ENCODE measurements at places on chromosomes 12 and 14.
A peak's percentile ranks its signal among the peaks of the same experiment; 100 is the strongest.

GRCh38 chr12:27576667-27577347 is 52.8 kb downstream of the PPFIBP1 start:
- no peak for DNase-seq

GRCh38 chr14:64082837-64083236 is 211.3 kb downstream of the ESR2 start:
- no peak for DNase-seq

DNA sequence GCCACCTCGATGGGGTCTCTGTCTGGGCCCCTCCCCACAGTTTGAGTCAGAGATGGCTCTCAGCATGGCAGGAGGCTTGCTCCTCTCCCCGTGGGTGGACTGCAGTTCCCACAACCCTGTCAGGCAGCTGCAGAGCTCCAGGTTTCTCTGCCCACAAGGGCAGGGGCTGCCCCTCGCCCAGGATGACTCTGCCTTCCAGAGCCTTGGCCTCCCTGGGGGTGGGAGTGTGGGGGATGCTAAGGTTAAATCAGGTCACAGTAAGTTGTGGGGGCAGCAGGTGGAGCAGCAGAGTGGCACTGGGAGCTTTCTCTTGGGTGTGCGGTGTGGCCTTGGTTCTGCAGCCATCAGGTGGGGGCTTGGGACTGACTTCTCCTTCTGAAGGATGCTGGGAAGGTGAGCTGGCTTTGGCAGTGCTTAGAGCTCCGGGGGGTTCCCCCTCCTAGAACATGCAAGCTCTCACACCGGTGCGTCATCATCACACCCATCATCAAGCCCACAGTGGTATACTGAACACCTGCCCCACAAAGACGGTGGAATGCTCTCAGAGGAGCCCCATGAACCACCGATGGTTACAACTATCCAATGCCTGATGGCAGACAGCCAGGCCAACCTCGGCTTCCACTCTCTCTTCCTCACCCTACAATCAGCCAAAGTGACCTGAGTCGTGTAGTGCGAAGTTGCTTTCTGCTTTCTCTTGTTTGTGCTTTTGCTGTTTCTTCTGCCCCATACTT is 39.7 kb downstream of the ERH start:
- DNase-seq: no peak

- no peak for DNase-seq
Measured at GRCh38 chr12:90455756-90456155, 499.2 kb downstream of the CCER1 start.

DNA sequence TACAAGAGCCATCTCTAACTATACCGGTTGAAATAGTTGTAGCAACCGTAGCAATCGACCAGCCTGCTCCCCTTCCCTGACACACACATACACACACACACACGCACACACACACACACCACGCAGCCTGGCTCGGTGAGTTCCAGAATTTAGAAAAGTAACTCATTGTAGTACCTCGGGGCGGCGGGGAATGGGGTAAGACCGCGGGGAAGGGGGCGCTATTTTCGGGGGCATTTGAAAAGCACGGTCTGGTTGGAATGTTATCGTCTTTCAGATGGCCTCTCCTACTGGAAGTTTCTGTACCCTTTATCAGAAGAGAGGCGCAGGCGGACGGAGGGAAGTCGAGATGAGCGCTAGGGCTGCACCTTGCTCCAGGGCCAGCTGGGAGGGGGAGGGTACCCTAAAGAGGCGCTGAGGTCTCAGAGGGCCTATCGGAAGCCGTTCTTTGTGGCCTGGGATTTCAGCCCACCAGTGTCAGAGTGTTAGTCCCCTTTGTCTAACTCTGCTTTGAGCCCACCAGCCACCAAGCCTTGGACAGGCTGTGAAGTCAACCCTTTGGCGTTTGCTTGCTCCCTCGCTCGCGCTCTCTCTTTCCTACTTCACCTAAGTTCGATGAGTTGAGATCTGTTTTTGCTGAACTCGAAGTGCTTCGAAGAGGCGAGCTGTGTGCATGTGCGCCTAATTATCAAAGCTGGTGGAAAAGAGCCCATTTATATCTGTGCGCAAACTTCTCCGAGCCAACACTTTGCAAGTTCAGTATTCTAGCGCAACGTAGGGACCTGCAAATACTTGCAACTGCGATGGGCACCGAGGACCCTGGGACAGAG is 837 bp downstream of the COL2A1 start:
- DNase-seq: no peak

GRCh38 chr14:57464008-57464730 is 29.5 kb downstream of the CCDC198 start:
- peak; percentile 61 for DNase-seq

- DNase-seq: no peak
Measured at GRCh38 chr14:104329793-104330192, 191.4 kb downstream of the KIF26A start.

DNA sequence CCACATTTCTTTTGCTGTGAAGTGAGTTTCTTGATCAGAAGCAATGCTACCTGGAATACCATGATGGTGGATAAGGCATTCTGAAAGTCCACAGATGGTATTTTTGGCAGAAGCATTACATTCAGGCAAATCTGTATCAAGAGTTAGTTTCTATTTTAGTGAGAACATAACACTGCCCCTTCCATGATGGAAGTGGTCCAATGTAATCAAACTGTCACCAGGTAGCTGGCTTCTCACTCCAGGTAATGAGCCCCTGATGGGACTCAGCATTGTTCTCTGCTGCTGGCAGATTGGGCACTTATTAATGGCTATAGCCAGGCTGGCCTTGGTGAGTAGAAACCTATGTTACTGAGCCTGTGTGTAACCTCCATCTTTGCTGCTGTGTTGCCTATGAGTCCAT is 80.7 kb downstream of the KCNA5 start:
- no peak for DNase-seq

DNA sequence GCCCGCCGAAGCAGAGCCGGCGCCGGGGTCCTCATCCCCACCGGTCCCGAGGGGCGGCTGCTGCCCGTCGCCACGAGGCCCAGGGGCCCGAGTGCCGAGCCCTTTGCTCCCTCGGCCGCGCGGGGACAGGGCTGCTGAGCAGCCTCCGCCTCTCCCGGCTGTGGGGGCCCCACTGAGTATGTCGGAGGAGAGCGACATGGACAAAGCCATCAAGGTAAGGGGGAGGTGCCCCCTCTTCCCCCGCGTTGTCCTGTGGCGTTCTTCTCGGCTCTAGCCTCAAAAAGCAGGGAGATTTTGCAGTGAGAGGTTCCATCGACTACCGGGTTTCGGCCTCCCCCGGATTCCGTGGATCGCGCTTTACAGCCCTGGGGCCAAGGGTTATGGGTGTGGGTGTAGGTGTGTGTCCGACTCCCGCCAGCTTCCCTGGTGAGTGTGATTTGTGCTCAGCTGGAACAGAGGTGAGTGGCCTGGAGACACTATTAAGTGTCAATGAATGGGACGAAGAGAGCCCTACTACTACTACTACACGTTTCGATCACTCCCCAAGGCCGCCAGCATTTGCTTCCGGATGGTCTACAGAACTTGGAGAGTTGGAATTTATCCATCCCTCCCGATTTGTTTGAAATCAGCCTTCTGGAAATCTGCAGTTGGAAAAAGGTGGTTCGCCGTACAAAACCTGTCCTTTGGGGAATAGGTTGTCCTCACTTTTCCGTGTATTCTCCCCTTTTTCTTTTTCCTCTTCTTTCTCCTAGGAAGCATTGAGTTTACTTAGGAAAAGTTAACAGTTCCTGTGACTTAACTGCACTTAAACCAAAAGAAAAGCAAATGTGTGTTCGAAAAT is 748 bp downstream of the MAPKAPK5 start:
- DNase-seq: no peak

DNA sequence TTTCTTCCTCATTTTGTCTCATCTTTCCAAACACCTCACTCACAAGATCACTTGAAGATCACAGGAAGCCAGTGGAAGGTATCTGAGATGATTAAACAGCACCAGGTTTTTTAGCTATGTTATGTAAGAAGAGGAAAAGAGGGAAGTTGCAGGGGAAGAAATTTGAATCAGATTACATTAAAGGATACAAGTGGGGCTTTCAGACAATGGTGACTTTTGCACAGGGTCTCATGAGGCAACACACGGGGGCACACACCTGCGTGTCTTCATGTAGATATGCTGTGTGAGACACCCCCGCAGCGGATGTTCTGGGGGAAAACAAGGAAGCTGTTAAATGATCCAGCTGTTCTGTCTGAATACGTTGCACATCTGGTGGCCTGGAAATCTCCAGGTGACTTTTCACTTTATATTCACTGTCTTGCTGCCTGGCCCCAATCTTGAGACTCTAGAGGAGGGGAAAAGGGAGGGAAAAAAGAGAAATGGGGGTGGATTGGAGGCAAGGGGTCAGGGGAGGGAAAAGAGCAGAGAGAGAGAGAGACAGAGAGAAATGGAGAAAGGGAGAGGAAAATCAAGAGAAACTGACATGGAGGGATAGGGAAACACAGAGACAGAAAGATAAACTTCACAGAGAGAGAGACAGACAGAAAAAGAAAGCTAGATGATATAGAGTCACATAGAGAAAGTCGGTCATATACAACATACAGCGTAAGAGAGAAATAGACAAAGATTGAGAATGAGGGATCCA is 36.3 kb upstream of the PPP1CC start:
- DNase-seq: peak; percentile 29

- no peak for DNase-seq
Measured at GRCh38 chr12:86349196-86349595, 93.0 kb upstream of the MGAT4C start.

DNA sequence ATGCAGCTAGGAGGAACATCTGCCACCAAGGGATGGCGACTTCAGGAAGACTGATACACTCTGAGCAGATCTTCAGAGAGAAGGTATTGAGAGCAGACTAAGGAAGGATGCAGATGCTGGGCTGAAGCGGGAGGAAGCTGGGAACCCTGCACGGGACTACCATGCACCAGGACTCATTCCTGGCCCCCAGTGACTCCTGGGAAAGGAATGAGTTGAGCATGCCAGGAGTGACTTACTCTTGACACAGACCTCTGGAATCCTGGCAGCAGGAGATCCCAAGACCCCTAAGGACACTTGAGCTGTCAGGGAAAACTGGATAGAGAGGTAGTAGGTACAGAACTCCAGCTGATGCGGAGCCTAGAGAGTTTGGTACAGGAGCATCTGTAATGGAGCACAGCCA is 336.1 kb downstream of the RPS29 start:
- no peak for DNase-seq

- no peak for DNase-seq
Measured at GRCh38 chr12:5014269-5014668, 29.4 kb upstream of the KCNA5 start.

- no peak for DNase-seq
Measured at GRCh38 chr12:48777501-48778400, 11.1 kb downstream of the ADCY6 start.

DNA sequence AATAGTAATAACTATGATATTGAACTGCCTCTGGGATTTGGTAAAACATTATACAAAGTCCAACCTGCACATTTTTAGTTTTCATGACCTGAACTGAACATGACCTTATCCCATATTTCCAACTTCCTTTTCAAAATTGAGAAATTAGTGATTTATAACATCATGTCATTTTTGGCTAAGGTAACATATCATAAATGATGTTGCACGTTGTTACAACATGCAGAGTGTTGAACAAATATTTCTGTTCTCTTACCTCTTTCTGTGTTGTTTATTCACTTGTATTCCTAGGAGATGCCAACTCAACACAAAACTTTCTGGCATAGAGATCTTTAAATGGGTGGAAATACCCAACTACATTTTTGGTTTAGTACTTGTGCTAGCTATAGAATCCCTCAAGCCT is 496.0 kb downstream of the SLC6A15 start:
- no peak for DNase-seq

- peak; percentile 81 for DNase-seq
Measured at GRCh38 chr12:57549909-57550640, at the start of gene KIF5A. KIF5A (plus strand) TSS chr12:57550044; CDS start chr12:57550272, 228 bp downstream.

DNA sequence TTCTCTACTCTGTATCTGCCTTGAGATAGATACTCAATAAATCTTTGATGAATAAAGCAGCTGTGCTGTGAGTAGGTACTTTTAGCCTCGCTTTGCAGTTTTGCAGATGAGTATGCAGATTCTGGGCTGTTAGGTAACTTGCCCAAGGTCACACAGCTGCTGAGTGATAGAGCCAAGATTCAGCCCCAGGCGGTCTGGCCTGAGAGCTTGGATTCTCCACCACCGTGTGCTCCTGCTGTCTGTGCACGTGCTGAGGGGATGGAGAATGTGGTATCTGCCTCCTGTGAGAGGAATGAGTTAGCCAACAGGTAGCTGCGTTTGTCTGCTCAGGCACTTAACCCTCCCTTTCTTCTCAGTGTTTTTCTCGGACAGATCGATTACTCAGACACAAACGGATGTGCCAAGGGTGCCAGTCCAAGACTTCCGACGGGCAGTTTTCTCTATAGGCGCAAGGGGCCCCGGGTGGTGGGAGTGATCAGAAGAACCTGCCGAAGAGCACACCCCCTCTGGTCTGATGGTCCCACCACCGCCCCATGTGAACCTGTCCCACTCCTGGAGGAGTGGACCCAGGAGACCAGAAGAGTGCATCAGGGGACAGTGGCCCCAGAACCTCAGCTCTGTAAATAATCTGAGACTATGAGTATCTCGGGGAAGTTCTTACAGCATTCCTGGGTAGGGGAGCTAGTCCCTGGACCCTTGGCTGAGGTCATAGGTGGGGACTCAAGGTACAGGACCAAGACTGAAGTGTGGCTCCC is 6.6 kb upstream of the CSAD start:
- no peak for DNase-seq

- peak; percentile 54 for DNase-seq
Measured at GRCh38 chr12:32671930-32672780, 6.9 kb upstream of the DNM1L start.

DNA sequence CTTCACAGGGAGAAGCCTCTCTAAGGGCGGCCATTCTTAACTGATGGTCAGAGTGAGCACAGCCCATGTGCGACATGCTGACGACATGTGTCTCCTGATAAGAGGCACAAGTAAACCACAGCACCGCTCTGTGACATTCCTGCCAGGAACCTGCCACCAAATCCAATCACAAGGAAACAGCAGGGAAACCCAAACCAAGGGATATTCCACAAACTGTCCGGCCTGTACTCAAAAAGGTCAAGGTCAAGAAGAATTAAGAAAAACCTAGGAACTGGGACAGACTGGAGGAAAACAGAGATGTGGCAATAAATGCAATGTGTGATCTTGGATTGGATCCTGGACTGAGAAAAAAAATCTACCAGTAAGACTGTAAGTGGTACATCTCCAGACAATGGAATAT is 91.9 kb downstream of the SYNE3 start:
- DNase-seq: no peak

DNA sequence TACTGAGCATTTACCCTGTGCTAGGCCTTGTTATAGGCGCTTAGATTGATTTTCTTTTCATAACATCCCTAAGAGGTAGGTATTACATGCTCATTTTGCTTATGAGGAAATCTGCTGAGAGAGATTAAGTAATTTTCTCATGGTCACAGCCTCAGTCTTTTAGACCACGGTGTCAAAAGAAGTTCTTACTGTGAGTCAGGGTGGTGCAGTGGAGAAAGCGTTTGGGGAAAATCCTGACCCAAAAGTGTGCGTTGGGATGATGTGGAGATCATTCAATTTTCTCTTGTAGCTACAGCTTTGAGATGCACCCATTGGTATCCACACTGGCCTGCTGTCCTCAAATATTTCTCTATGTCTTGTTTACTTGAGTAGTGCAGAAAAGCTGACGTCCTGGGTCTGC is 8.2 kb downstream of the ANG start:
- no peak for DNase-seq

Measured in germinal center (tissue), 1 donor.